ENCODE measurements at places on chromosomes 3 and 15.

GRCh38 chr3:70614111-70614510, 301.7 kb upstream of the MDFIC2 start:
- no peak for DNase-seq

- DNase-seq: no peak
These were observed 74.7 kb upstream of the ACKR4 start for GRCh38 chr3:132522353-132522752.

- DNase-seq: no peak
These were observed 66.2 kb downstream of the FOXP1 start for GRCh38 chr3:71517271-71517791.

DNA sequence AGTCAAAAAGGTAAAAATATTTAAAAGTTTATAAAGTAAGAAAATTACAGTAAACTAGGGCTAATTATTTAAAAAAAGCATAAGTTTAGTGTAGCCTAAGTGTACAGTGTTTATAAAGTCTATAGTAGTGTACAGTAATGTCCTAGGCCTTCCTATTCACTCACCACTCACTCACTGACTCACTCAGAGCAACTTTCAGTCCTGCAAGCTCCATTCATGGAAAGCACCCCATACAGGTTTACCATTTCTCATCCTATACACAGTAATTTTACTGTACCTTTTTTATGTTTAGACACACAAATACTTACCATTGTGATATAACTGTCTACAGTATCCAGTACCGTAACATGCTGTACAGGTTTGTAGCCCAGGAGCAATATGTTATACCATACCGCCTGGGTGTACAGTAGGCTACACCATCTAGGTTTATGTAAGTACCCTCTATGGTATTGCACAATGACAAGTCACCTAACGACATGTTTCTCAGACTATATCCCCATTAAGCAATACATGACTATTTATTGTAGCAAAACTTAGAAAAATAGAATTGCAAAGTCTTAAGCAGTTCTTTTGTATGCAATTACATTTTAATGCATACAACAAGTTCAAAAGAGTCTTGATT, 19.5 kb downstream of the AVEN start:
- DNase-seq: no peak

DNA sequence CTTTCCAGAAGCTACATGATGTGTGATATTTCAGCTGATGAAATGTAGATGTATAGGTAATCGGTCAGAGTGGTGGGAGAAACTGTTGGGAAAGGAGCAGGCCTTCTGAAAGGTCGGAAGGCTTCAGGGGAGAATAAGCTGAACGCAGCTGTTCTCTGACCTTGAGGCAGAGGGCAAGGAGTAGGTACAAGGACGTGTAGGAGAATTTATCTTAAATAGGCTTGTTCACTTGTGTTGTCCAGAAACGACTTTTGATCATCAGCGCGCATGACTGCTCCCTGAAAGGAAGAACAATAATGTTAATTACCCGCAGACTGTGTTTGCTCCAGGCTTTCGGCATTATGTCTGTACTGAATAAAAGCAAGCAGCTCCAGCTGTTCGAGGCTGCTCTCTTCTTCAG, 39.6 kb downstream of the GPR160 start:
- no peak for DNase-seq

- no peak for DNase-seq
These were observed 311.9 kb downstream of the EDEM1 start for GRCh38 chr3:5499404-5499803.

- DNase-seq: no peak
These were observed 13.5 kb downstream of the MRPS11 start for GRCh38 chr15:88480981-88481380.

DNA sequence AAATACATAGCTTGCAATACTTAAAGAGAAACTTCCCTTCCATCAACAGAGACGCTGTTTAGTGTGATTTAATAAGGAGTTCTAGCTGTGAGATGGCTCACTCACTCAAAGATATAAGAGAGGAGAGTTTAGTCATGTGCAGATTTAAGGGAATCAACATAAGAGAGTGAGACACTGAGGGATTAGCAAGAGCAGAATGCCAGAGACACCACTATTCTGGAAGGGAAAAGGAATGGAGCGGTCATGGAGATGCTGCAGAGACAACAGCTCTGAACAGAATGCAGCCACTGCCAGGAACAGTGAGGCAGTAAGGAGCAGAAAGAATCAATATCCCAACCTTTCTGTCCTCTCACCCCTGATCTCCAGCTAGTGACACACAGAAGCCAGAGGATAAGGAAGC, 248.8 kb downstream of the MBNL1 start:
- no peak for DNase-seq

- DNase-seq: no peak
These were observed 9.6 kb downstream of the ZBTB11 start for GRCh38 chr3:101667331-101667730.

- no peak for DNase-seq
These were observed 718.6 kb upstream of the NECTIN3 start for GRCh38 chr3:110352841-110353604.

DNA sequence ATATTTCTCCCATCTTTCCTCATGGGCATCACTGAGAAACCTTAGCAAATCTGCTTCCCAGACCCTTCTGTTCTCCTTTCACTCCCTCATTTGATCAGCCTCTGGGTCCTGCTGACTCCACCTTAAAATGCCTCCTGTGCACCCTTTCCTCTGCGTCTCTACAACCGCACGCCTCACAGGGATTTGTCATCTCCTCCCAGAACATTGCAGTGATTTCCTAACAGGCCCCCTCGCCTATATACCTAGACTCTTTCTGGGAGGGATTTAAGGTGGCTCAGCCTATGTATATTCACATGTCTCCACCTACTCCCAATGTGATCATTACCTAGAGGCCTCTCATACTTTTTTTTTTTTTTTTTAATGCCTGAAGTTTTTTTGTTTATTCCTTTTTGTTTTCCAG, 69.2 kb downstream of the LIPC start:
- no peak for DNase-seq

- DNase-seq: no peak
These were observed 75.1 kb downstream of the ATP10A start for GRCh38 chr15:25787855-25788520.

GRCh38 chr3:60146121-60146520, 1096.3 kb upstream of the CFAP20DC start:
- DNase-seq: no peak

GRCh38 chr3:155388417-155388816, 94.9 kb upstream of the STRIT1 start:
- DNase-seq: no peak

DNA sequence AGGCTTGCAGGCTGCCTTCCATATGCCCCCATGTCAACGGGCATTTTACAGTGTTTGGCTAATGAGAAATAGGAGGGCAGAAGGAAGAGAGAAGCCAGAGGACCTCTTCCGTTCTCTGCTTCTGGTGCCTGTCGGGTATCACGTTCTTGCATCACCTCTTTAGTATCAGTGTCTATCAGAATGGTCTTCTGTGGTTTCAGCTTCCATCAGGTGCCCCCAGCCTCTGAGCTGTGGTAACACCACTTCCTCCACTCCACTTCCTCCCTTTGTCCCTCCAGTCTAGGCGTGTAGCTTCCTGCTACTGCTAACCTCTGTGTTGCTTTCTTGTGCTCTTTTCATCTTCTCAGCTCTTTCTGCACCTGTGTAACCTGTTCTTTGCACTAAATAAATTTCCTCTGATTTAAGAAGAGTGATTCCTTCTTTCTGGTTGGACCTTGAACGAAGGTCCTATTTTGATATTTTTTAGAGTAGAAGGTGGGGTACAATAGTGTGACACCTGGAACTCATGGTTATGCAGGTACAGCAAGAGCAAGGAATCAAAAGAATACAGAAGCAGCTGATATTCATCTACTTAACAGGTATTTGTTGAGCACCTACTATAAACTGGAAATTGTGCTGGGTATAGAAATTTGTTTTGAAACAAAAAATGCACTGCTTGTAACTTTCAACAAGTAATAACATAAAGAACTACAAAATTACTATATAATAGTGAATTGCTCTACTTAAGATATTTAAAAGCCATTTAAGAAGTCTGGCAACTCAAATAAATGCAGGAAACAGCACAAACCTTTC, 27.4 kb upstream of the FOXB1 start:
- DNase-seq: peak; percentile 36

- no peak for DNase-seq
These were observed 896.0 kb downstream of the MCTP2 start for GRCh38 chr15:95127356-95127755.

GRCh38 chr15:52466134-52466701, 62.5 kb downstream of the MYO5A start:
- DNase-seq: peak; percentile 64

DNA sequence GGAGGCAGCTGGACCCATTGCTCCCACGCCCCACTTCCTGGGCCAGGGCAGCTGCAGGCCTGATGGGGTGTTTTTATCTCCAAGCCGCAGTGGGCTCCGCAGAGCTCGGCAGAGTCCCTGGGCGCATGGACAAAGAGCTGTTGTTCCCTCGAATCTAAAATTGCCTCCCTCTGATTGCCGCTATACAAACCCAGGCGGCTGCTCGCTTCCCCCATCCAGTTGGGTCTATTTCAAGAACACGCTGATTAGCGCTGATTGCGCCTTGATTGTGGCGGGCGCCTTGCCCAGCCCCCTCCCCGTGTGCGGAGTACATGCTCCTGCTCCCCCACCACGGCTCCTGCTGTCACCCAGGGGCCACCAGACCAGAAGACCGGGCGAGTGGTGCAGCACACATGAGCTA, 43.4 kb upstream of the SLC6A1 start:
- no peak for DNase-seq

GRCh38 chr3:155326901-155327300, 33.4 kb upstream of the STRIT1 start:
- no peak for DNase-seq

- no peak for DNase-seq
These were observed 44.5 kb upstream of the KCNMB2 start for GRCh38 chr3:178491751-178492150.

GRCh38 chr3:124793054-124793739, 62.9 kb downstream of the UMPS start:
- no peak for DNase-seq

DNA sequence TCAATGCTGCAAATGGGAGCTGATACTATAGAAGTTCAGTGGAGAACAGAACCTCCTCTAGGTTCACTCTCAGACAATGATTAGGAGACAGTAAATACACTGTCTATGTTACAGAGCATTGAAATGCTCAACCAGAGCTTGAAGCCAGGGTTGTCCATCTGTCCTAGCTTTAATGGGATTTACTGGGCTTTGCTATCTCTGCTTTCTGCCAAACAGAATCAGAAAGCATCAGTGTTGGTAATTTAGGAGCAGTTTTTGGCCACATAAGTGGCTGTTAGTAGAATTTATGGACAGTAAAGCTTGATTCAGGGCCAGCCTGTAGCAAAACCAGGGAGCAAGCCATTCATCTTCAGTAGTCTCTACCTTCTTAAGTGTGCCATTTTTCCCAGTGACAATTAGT, 396.3 kb downstream of the LSAMP start:
- DNase-seq: no peak

DNA sequence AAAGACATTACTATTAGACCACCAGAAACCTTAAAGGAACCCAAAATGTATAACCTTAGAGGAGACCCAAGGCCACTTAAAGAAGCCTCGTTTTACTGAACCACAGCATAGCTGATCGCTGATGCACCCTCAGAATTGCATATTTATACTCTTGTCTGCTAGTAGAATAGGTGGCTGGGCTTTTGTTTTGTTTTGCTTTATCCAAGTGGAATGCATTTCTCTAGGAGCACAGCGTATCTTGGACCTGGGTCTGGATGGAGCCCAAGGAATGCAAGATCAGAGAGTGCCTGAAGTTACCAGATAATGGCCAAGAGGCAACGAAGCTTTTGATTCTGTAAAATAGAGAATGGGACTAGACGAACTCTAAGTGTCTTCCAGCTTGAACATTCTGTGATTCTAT, 129.2 kb upstream of the COL8A1 start:
- no peak for DNase-seq

DNA sequence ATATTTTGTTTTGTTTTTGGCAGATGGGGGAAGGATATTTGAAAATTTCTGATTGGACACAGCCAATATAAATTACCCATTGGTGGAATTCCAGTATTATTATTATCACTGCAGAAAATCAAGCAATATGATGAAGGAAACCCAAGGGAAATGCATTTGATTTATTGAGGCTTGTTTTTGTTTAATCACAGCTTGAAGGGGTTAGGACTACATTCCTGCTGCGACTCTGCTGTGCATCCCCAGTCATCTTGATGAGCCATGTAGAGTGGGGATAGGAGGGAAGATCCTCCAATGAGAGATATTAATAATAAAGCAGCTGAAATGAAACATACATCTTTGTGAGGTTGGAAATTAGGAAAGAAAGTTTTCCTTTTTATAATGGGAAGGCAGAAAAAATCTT, 208.6 kb downstream of the GAP43 start:
- no peak for DNase-seq

- DNase-seq: no peak
These were observed 336.8 kb upstream of the MCTP2 start for GRCh38 chr15:93894438-93895036.

DNA sequence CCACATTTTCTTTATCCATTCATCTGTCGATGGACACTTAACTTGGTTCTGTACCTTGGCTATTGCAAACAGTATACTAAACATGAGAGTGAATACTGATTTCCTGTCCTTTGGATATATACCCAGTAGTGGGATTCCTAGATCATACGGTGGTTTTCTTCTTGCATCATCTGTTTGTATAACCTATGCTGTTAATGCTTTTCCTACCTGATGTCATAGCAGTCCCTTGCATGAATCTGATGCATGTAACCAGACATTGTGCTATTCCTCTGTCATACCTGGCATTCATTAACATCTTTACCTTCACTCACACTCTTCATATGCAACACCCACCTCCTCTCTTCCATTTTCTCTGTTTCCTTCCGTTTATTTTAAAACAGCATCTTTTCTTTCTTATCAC, 185.2 kb downstream of the KLHL25 start:
- no peak for DNase-seq

GRCh38 chr15:84772467-84772866, 24.1 kb downstream of the ZNF592 start:
- no peak for DNase-seq

All from stimulated activated CD8-positive, alpha-beta memory T cell treated with anti-CD3 and anti-CD28 coated beads, Interleukin-15, amount 100 ng/mL, for 48 hours (primary cell).